ENCODE measurements at places on chromosomes 4 and X.

GRCh38 chrX:136130931-136131833, 16.2 kb upstream of the FHL1 start:
- DNase-seq: peak; percentile 91

- no peak for DNase-seq
Measured at GRCh38 chr4:95367824-95368223, 180.9 kb downstream of the UNC5C start.

- DNase-seq: no peak
Measured at GRCh38 chr4:101074326-101074725, 273.0 kb downstream of the PPP3CA start.

- peak; percentile 83 for DNase-seq
Measured at GRCh38 chrX:120840827-120841226, 34.8 kb downstream of the CT47B1 start.

DNA sequence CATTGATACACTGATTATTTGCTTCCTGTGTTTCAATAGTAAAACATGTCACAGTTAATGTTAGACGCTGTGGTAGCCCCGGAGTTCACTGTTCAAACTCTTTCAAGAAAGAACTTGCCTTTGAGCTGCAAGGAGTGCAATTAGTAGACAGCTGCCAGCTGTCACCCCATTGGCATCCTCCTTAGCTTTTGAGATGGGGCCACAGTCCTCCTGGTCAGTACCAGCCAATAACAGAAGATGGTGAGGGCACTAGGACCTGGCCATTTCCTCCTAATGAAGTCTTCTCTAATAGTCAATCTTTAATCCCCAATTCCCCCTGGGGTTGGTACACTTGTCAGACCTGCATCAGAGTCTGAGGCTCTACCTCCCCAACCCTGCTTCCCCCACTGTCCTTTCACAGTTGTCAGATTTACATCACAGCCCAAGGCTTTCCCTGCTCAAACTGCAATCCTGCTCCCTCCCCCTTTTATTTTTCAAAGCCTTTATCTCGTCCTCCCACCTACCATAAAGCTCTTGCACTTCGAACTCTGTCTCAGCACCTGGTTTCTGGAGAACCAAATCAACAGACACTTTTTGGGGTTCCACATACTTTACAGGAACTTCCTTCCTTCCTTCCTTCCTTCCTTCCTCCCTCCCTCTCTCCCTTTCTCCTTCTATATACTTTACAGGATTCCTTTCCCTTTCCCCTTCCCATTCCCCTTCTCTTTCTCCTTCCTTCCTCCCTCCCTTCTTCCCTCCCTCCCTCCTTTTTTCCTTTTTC, 182.0 kb downstream of the RASL11B start:
- no peak for DNase-seq

DNA sequence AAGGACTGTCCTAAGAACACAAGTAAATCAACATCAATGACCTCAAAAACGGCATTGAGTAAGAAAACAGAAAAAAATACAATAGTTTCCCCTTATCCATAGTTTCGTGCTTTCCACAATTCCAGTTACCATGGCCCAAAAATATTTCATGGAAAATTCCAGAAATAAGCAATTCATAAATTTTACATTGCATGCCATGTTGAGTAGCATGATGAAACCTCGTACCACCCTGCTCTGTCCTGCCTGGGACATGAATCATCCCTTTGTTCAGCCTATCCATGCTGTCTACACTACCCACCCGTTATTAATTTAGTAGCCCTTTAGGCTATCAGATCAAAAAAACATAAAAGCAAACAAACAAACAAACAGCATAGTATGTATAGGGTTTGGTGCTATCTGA, 51.1 kb downstream of the KLF3 start:
- DNase-seq: no peak

- no peak for DNase-seq
Measured at GRCh38 chrX:10242026-10242425, 85.3 kb downstream of the CLCN4 start.

- no peak for DNase-seq
Measured at GRCh38 chr4:140802591-140802990, 46.4 kb upstream of the TBC1D9 start.

DNA sequence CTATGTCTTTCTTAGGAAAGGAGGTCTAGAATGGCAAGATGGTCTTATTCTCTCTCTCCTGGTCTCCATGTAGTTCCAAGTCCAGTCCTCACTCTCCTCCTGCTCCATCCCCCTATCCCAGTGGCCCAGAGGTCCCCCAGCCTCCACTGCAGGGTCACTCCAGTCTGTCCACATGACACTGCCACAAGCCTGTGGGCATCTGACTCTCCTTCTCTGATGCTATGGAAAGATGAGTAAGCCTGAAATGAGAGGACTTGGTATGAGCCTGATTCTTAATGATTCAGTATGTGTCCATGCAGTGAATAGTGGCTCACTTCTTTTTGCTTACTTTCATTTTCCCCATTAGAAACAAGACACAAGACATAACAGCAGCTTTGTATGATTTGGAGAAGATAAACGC, 516.8 kb upstream of the ADGRL3 start:
- DNase-seq: peak; percentile 80

- no peak for DNase-seq
Measured at GRCh38 chrX:68284281-68284904, 148.9 kb downstream of the OPHN1 start.

GRCh38 chrX:11678158-11678557, 12.4 kb upstream of the ARHGAP6 start:
- DNase-seq: peak; percentile 17

DNA sequence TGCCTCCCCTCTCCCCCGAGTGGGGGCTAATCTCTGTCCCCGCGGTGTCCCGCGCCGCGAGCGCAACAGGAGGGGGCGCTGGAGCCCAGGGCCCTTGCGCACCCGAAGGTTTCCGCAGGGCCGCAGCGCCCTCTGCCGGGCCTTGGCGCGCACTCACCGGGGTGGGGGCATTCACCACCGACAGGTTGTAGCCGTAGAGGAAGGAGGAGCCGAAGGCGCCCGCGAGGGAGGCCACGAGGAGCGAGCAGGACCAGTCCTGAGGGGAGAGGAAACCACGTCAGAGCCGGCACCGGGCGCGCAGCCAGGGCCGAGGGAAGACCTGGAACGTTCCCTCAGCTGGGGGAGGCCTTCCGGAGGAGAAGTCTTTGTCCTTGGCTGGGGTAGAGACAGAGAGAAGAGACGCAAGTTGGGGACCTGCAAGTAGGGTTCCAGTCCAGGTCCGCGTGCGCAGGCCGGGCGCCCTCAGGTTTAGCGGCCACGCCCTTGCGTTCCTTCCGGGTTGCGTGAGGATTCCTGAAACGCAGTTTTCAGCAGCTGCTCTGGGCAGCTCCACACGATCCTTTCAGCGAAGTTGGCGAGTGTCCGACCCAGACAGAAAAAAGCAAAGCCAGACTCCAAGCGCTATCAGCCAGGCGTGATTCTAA, 2.4 kb downstream of the SLC2A9 start:
- peak; percentile 98 for DNase-seq

- DNase-seq: no peak
Measured at GRCh38 chr4:83223781-83224180, 60.8 kb downstream of the COQ2 start.

- DNase-seq: no peak
Measured at GRCh38 chrX:25143596-25143995, 127.8 kb upstream of the ARX start.

DNA sequence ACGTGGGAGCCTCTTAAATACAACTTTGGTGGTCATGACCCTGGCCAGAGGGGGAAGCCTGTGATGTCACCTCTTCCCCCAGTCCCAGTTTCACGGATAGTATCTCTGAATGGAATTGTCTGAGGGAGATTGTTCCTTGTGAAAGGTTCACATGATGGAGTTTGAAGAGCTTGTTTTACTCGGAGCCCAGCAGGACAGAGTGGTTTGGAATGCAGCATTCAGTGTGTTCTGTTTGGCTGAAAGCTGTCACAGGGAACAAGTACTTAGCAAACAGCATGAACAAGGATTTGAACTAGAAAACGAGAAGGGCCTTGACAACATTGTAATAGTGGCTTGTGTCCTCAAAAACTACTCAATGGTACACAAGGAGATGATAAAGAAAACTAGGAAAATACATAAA, 133.9 kb upstream of the CXorf66 start:
- no peak for DNase-seq

GRCh38 chrX:46180258-46180687, 364.9 kb downstream of the ZNF674 start:
- peak; percentile 67 for DNase-seq

DNA sequence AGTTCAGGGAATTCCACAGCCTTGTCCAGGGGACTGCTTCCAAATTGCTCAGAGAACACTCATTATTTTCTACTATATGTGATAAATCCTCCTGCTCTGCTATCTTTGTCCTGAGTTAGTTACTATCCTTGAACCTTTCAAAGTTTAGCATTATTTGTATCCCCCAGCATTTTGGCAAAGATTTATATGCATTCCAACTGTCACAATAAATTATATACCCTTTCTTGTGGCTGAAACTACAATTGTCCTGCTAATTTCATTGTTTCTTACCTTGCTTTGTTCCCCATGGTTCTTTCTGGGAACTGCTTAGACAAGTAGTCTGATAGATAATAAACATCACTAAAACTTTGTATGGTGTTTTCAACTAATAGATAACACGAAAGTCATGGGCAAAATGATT, 40.5 kb downstream of the TECRL start:
- DNase-seq: no peak

GRCh38 chr4:15648600-15648999, 6.6 kb downstream of the FBXL5 start:
- DNase-seq: no peak

DNA sequence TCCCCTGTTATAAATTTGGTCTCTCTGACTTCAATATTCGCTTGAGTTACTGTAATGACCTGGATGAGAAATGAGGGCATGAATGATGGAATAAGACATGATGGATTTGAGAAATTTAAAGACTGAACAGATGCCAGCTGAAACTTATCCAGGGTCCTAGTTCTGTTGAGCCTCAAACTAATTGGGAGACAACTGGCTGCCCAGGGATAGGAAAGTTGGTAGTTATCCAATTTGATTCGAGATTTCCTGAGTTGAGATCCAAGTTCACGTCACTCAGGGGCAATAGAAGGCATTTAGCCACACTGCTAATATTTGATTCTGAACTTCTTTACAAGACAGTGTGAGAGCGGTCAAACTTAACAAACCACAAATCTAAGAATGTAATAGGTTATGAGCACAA, 159.0 kb upstream of the CXCL13 start:
- no peak for DNase-seq

- DNase-seq: no peak
Measured at GRCh38 chr4:186501554-186501953, 53.8 kb downstream of the MTNR1A start.

DNA sequence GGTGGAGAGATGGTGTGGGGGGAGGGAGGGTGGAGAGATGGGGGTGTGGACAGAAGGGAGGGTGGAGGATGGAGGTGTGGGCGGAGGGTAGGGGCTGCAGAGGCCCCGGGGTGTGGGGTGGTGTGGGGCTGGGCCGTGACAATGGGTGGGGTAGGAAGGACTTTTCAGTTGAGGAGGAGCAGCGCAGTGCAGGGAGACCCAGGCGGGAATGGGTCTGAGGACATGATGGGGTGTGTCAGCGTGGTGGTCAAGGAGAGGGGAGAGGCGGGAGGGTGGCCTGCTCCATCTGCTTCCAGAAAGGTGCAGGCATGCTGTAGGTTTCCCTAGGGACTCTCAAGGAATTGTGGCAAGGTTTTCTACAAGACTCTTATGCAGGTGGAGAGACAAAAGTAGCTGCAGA, 48.9 kb downstream of the RGS12 start:
- no peak for DNase-seq

GRCh38 chr4:3355266-3355748, 62.5 kb downstream of the RGS12 start:
- DNase-seq: no peak

GRCh38 chrX:30943984-30944383, 54.9 kb upstream of the TAB3 start:
- DNase-seq: no peak

DNA sequence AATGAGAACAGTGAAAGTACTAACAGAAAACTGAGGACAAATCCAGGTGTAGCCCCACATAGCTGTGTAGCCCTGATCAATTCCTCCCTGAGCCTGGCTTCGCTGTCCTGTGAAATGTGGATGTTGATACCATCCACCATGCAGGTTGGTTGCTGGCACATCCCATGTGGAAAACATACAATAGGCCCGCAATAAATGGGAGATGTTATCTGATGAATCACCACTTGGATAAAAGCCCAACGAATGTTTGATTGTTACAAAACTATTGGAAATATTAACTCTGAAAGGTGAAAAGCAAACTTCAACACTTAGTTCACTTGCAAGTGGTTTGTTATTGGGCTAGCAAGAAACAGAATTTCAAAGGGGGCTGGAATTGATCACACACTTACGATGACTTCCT, 186.3 kb upstream of the FTHL17 start:
- no peak for DNase-seq

DNA sequence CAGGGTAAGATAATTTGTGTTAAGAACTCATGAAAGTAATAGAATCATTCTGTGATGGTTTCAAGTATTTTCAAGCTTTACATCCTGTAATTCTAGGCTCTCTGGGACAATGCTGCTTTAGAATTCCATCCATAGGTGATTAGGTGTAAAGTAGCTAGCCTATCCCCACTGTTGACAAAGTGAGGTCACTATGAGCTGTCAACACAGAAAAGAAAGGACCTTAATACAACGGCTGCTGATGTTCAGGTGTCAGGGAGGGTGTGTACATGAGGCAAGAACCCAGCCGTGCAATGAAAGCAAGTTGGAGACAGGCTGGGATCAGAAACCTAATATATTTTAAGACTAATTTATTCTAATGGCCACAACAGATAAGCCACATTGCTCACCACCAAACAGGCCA, 36.8 kb upstream of the SH3RF1 start:
- no peak for DNase-seq

DNA sequence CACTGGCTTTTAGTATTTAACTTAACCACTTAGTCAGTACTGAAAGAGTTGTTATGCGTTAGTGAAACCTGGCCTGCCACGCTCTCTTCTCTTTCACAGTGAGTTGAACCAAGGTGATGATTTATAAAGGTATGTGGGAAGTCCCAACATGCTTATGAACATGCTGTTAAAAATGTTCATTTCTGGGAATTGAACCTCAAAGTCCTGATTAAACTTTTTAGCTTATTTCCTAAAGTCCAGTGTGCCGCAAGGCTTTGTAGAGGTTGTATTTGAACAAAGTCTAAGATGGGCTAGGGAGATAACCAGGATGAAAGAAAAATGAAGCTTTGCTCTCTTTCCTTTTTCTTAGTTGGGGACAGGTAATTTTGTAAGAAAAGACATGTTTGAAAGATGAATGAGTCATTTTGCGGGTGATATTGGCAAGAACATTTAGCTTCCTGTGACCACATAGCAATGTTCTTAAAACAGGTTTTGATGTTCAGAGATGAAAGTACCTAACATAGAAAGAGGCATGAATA, 270.3 kb downstream of the DTHD1 start:
- no peak for DNase-seq

GRCh38 chrX:114065577-114066223, 518.2 kb upstream of the HTR2C start:
- DNase-seq: no peak

- no peak for DNase-seq
Measured at GRCh38 chr4:33116871-33117270, 2396.7 kb downstream of the PCDH7 start.

GRCh38 chrX:46805270-46805669, 31.6 kb upstream of the RP2 start:
- no peak for DNase-seq

- peak; percentile 17 for DNase-seq
Measured at GRCh38 chr4:94068753-94069719, 138.6 kb upstream of the SMARCAD1 start.
